ENCODE measurements at places on chromosomes 3 and 15.

- no peak for DNase-seq
Observed at GRCh38 chr15:51600114-51600513, 22.5 kb downstream of the DMXL2 start.

GRCh38 chr15:28914046-28914445 lies 28.3 kb downstream of the APBA2 start:
- DNase-seq: no peak

- no peak for DNase-seq
Observed at GRCh38 chr3:142588703-142589102, 7.5 kb upstream of the PLS1 start.

GRCh38 chr15:85804481-85805170 lies 9.9 kb upstream of the KLHL25 start:
- DNase-seq: no peak

- DNase-seq: no peak
Observed at GRCh38 chr15:92200891-92201290, 192.8 kb upstream of the ST8SIA2 start.

GRCh38 chr15:39698444-39699390 lies 83.9 kb downstream of the FSIP1 start:
- no peak for DNase-seq

DNA sequence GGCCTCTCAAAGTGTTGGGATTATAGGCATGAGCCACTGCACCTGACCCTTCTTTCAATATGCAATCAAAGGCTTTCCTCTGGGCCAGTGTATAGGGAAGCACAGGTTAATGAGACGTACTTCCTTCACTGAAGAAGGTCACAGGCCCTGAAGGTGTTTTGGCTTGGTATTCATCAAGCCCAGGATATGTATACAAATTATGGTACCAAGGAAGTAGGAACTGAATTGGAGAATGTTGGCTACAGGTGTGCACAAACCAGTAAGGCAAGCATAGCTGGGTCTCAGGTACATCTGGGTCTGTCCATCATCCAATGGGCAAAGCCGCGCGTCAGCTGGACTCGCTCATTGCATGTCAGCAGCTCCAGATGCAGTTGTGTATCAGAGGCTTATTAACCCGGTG lies 237.9 kb downstream of the ADAMTS17 start:
- DNase-seq: no peak

DNA sequence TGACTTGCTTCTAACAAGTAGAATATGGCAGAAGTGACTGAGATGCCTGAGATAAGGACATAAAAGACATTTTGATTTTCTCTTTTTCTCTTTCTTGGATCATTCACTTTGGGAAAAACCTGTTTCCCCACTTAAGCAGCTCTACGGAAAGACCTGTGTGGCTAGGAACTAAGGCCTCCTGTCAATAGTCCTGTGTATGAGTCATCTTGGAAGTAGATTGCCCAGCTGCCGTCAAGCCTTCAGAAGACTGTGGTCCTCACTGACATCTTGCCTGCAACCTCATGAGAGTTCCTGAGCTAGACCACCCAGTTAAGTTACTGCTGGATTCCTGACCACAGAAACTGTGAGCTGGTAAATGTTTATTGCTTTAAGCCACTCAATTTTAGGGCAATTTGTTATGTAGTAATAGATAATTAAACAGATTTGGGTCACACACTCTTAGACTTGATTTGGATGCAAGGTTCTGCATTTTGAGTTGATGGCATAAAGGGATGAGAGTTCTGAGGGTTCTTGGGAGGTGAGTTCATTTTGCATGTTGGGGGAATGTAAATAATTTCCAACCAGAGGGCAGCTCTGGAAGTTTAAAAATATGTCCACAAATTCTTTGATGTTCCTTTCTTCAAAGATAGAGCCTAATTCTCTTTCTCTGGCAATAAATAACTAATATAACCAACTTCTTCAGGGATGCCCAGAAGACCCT lies 229.2 kb downstream of the SQOR start:
- DNase-seq: no peak

DNA sequence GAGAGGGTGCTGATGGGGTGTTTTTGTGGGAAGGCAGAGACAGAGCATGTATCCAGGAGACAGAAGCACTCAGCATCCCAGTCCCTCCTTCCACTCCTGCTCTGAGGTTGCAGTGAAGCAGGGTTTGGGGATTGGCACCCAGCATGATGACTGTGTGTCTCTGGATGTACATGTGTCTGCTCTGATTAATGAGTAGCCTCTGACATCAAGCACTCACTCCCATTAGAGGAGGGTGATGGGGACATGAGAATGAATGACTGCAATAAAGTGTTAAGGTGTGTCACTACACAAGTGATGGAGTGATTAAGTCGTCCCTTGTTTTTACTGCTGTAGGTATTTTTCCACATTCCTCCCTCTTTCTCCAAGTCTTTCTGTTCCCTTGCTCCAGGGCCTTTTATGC lies 9.6 kb upstream of the MYZAP start:
- DNase-seq: no peak
